Peyer's patch (tissue), 4 donors: ENCODE measurements at places on chromosomes 7 and 10. TPM values are rescaled to one million over a fixed set of nuclear protein-coding genes. Genes with fewer than 3 reads are reported as not detected.

The AKR1D1 gene
- total RNA-seq, result not detected

The TMEM229A gene
- not detected for total RNA-seq

The ADCY1 gene
- total RNA-seq, result 0.19 TPM

GRCh38 chr7:149409895-149410294 lies 51.0 kb downstream of the ZNF777 start:
- no peak overlapping the region for H3K4me3 ChIP-seq
- H3K36me3 ChIP-seq, result no peaks in the 10 kb centered on the region
- DNase-seq, result no peak
- H3K4me1 ChIP-seq, result no peaks in the 10 kb centered on the region
- no peak overlapping the region for H3K27ac ChIP-seq
- no peaks in the 10 kb centered on the region for H3K27me3 ChIP-seq

DNA sequence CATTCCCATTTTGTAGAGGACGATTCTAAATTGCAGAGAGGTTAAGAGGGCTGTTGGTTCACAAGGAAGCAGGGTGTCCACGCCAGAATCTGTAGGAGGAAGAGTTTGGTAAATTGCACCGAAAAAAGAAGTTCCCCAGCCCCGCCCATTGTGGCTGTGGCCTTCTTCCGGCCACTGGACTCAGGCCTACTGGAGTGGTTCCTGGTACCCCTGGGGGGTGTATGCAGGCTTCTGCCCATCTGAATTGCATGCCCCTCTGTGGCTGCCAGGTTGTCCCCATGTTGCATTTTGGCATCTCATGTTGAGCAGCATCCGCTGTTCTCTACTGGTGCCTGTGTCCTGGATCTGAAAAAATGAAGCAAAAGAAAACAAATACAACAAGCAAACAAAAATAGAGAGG lies 234.2 kb downstream of the WDR11 start:
- no peaks in the 10 kb centered on the region for H3K27me3 ChIP-seq
- peaks cover 6% of the 10 kb centered on the region for H3K4me1 ChIP-seq
- no peak overlapping the region for H3K27ac ChIP-seq
- no peak overlapping the region for H3K4me3 ChIP-seq

- no peaks in the 10 kb centered on the region for H3K4me1 ChIP-seq
- no peak overlapping the region for H3K27ac ChIP-seq
- no peak for DNase-seq
Observed at GRCh38 chr10:75955973-75956502, 524.6 kb downstream of the LRMDA start.

DNA sequence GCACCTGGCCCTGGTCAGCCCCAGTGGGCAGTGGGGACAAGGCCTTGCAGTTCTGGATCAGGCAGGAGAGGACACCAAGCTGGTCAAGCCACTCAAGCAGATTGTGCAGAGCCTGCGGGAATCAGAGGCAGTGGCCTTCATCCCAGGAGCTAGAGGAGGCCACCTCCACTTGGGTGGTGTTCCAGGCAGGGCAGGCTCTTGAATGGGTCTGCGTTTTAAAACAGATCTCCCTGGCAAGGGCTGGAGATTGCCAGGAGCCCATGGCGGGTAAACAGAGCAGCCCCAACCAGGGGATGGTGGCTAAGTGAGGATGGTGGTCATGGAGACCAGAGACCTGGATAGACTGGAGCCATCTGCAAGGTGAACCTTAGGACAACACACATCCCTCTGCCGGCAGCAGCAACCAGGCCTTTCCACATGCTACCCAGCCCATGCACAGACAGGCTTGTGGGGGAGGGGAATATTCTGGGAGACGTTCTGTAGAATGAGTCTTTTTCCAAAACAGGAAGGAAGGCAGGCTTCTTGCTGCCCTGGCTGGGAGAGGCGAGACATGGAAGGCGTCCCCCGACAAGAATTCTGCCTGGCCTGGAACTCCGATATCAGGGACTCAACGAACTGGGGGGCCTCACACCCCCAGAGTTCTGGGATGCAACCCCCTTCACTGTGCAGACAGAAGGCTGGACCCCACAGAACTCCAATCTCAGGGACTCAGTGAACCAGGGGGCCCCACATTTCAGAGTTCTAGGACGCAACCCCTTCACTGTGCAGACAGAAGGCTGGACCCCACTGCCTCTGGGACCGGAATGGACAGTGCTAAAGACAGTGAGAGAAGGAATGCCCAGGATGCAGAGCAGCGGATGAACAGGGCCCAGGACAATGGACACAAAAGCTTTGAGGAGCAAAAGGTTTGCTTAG lies 264.8 kb downstream of the PTPRN2 start:
- H3K27me3 ChIP-seq, result no peaks in the 10 kb centered on the region
- no peak overlapping the region for H3K4me3 ChIP-seq
- H3K27ac ChIP-seq, result no peak overlapping the region
- no peak for DNase-seq
- H3K4me1 ChIP-seq, result no peaks in the 10 kb centered on the region

GRCh38 chr10:23155169-23155568 lies 36.9 kb upstream of the PTF1A start:
- no peaks in the 10 kb centered on the region for H3K4me1 ChIP-seq
- H3K36me3 ChIP-seq, result no peaks in the 10 kb centered on the region
- H3K27me3 ChIP-seq, result no peaks in the 10 kb centered on the region
- no peak overlapping the region for H3K4me3 ChIP-seq
- DNase-seq, result no peak
- H3K27ac ChIP-seq, result no peak overlapping the region

DNA sequence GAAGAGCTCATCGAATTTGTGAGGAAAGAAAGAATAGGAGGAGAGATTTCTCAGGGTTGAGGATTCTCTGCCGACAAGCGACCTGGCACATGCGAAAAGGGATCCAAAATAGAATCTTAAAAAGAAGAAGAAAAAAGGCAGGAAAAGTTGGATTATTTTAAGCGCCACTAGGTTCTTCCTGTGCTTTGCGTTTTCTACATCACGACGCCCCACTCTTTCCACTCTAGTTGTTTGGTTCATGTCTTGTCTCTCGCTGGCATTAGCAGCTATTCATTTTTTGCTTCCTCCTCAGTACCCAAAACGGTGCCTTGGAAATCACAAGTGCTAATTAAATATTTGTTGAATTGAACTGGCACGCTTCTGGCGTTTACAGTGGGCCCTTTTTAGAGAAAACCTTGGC lies 674 bp upstream of the FRA10AC1 start:
- peak overlapping the region; percentile 74 for H3K4me3 ChIP-seq
- H3K27me3 ChIP-seq, result no peaks in the 10 kb centered on the region
- H3K4me1 ChIP-seq, result no peaks in the 10 kb centered on the region
- DNase-seq, result no peak
- H3K27ac ChIP-seq, result peak overlapping the region; percentile 75

- H3K27ac ChIP-seq, result no peak overlapping the region
- H3K27me3 ChIP-seq, result no peaks in the 10 kb centered on the region
- H3K4me1 ChIP-seq, result no peaks in the 10 kb centered on the region
- DNase-seq, result no peak
Observed at GRCh38 chr10:9012312-9012711, 957.8 kb downstream of the GATA3 start.

GRCh38 chr7:4257146-4258111 lies 424.7 kb upstream of the FOXK1 start:
- H3K4me3 ChIP-seq, result no peak overlapping the region
- DNase-seq, result no peak
- no peaks in the 10 kb centered on the region for H3K27me3 ChIP-seq
- no peaks in the 10 kb centered on the region for H3K4me1 ChIP-seq
- no peaks in the 10 kb centered on the region for H3K36me3 ChIP-seq

DNA sequence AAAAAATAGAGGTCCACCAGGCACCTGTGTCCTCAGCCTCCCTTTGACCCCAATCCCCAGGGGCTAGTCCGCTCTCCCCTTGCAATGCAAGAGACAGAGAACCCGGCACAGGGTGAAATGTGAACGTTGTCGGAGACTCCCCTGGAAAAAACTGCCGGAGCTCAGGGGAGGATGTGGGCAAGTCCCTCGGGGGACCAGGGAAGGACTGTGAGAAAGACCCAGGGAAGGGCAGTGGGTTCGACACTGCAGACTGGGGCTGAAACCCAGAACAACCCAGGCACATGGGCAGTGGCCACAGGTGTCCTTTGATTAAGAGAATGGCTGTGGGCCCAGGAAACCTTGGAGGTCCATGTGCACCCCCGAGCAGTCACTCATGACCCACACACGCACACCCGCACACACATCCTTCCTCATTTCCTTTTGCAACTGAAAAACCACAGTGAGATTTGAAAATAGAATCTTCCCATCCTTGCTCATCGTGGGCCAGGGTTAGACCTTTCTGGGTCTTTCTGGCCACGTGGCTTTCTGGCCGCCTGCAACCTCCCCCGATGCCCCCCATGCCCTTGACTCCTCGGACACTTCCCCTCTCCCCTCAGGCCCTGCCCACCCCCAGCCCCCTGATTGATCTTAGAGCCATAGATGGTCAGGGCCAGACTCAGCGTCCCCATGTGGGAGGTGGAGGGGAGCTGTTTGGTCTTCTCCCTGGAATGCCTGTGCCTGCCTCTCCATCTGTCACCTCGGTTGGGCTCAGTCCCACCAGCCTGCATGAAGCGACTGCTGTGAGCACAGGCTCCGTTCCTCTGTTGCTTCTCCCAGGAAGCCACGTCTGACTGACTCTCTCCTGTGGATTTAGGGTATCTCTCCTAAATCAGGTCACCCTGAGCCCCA lies 7.9 kb downstream of the LAT2 start:
- H3K36me3 ChIP-seq, result no peaks in the 10 kb centered on the region
- no peaks in the 10 kb centered on the region for H3K27me3 ChIP-seq
- H3K4me1 ChIP-seq, result no peaks in the 10 kb centered on the region
- peak; percentile 72 for DNase-seq
- no peak overlapping the region for H3K4me3 ChIP-seq

DNA sequence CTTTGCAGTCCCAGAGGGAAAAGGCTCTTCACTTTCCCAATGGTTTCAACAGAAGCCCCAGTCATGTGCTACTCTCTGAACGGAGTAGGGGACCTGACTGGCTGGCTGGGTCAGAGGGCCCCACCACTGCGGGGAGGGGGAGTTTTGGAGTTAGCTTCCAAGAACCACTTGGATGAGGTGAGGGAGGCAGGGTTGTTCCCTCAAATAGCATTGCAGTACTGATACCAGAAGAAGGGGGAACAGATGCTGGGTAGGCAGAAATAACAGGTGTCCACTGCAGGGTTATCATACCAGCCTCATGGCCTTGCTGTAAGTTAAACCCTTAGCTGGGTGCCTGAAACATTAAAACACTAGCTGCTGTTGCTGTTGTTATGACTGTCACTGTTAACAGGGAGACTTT lies 131.3 kb downstream of the UBE2H start:
- peaks cover 10% of the 10 kb centered on the region for H3K4me1 ChIP-seq
- no peaks in the 10 kb centered on the region for H3K36me3 ChIP-seq
- H3K27me3 ChIP-seq, result no peaks in the 10 kb centered on the region
- DNase-seq, result no peak
- H3K27ac ChIP-seq, result no peak overlapping the region

DNA sequence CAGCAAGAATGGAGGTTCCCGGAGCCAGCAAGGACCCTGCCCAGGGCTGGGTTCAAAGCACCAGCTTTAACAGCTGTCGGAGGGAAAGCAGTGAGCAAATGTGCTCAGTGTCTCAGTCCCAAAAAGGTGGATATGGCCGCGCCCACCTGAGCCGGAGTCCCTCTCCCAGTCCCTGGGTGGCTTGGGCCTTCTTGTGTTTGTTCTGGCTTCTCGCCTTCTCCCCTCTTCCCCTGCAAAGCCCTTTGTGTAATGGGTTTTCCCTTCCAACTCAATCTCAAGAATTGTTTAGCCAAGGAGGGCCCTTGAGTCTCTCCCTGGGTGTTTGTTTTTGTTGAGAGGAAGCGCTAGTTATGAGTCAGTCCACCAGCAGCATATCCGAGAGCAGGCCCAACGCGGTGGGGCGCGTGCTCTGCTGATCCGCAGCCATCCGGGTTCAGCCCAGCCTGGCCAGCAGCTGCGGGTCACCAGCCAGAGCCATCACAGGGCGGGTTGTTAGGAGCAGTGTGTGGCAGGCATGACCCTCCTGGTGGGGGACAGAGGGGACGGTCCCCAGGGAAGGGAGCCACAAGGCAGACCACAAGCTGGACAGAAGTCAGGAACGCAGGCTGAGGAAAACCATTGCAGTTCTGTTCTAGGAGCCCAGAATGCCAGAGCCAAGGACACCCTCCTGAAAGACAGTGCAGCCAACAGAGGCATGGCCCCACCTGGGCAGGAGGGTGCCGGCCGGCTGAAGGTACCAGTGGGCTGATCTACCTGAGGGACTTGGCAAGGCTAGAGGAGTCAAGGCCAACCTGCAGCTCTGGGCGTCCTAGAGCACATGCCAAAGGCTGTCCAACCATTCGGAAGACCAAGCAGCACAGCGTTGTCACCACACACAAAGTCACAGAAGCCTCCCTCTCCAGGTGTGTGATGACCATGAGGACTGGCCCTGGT lies 21.3 kb downstream of the CALML3 start:
- no peak for DNase-seq
- H3K4me1 ChIP-seq, result peaks cover 9% of the 10 kb centered on the region
- H3K27ac ChIP-seq, result peak overlapping the region; percentile 97
- no peaks in the 10 kb centered on the region for H3K27me3 ChIP-seq

DNA sequence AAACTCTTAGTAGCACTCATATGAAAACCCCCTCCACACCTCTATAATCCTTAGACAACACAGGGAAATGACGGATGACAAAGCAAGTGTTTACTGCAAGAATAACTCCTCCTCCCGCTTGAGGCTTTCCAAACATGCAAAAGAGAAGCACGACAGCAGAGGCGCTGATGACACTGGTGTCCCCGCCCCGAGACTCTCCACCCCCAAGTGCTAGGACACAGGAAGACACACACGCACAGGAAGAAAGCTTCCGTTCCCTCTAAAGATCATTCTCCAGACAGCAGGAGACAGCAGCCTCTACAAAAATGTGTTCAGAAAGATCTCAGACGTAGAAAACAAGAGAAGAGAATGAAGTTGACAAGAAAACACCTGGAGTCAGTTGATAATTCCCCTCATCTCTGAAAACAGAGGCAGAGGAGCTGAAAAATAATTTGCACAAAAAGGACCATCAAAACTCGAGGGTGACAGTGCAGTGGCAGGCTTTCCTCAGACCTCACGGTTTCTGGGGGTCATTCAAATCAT lies 90.2 kb downstream of the DLG5 start:
- H3K36me3 ChIP-seq, result no peaks in the 10 kb centered on the region
- no peak overlapping the region for H3K4me3 ChIP-seq
- peaks cover 14% of the 10 kb centered on the region for H3K4me1 ChIP-seq
- no peaks in the 10 kb centered on the region for H3K27me3 ChIP-seq
- peak; percentile 81 for DNase-seq

DNA sequence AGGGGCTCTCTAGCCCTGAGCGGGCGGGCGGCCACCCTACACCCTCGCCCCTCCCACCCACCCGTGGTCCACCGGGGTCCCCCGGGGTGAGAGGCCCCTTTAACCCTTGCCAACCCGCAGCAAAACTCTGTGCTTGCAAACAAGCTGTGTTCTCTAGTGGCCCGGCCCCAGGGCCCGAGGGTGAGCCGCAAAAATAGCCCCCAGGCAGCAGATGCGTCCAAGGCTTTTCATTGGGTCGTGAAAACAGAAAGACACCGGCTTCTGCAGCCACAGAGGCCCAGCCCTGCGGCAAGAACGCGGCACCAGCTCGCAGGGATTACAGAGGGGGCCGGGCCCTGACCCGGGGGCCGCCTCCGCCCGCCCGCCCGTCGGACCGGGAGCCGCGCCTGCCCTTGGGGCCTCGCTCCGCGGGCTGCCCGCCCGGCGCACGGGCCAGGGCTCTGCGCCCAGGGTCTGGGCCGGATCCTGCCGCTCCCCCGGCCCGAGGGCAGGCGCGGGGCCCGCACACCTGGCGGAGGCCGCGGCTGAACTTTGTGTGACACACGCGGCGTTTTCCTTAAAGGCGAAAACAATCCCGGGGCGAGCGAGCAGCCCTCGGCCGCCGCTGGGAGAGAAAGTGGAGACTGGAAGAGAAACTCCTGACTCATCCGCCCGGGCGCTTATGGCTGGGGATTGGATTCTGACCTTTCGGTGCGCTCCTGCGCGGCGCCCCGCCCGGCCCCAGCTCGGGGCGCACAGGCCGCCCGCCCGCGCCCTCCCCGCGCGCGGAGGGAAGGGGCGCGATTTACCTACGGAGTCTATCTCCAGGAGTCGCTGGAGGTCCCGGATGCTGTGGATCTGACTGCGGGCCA lies 2.8 kb downstream of the PDGFA start:
- H3K4me1 ChIP-seq, result peaks cover 15% of the 10 kb centered on the region
- H3K36me3 ChIP-seq, result no peaks in the 10 kb centered on the region
- peaks cover 1% of the 10 kb centered on the region for H3K27me3 ChIP-seq
